ENCODE measurements at places on chromosomes 11 and 22.

DNA sequence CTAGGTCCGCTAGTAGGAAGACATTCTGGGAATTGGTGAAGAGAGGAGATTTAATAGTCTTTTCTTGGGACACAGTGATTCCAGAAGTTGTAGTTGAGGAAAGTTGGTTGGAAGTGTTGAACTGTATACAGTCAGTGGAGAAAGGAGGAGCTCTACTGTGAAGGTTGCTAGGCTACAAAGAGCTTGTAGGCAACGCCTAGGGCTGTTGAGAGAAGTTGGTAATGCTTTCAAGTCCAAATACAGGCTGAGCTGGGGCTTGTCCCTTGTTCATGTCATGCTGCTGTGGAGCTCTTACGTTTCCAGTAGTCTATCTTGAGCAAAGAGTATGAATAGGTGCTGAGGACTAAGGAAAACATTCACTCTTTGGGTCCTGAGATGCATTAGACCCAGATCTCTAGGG is 1.1 kb downstream of the TBCEL start:
- no peak for DNase-seq

- no peak for DNase-seq
These were observed 5.8 kb upstream of the SYNGR1 start for GRCh38 chr22:39344046-39344390.

DNA sequence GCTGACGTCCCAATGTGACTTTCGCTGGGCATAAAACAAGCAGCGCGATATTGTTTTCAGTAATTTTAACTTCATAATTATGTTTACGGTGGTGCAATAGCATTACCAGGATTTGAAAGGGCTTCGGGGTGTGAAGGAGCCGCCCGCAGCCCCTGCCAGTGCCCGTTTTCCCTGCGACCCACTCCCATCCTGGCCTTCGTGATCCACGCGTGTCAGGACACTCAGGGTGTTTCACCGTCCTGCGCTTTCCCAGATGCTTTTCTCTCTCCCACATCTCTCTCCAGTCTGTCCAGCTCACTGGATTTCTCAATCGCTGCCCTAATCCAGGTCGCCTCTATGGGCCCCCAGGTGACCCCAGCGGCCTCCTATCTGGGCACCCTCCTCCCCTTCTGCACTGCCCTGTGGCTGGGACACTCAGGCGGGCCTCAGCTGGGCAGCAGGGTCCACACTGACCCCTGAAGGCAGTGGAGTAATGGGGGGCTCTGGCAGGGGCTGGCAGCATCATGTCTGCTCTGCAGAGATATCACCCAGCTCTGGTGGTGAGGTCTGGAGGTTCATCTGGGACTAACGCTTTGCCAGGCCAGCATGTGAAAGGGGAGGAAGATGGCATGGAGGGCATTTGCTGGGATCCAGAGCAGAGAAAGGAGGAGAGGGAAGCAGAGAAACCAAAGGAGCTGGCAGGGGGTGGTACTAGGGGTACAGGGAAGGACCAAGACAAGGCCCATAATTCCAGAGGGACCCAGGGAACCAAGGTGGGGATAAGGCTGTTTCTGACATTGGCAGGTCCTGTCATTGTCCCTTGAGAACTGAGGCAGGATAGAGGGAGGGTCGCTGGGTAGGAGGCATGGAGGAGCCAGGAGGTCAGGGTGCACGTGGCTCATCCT is 622.8 kb downstream of the BRD1 start:
- no peak for DNase-seq

DNA sequence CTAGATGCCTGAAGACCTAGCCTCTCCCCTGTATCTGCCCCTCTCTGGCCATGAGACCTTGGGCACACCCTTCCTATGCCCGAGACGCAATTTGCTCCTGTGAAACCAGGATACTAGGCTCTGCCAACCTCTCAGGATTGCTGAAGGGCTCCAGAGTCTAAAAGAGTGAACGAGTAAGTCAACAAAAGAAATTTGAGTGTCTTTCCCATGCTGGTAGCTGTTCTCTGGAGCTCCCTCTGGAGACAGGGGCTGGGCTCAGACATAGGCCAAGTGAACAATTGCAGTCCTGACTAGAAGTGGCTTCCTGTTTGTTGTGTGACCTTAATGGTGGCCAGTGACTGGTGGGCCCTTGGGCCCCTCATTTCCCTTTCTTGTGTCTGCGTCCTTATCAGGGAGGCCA is 189.0 kb upstream of the NARS2 start:
- DNase-seq: no peak

- no peak for DNase-seq
These were observed 15.2 kb downstream of the CD82 start for GRCh38 chr11:44580701-44581100.
